Right forelimb (tissue), 1 donor: ENCODE measurements at places on chromosomes 2 and 18.

GRCh38 chr2:225559072-225559415 lies 159.5 kb downstream of the NYAP2 start:
- no peak for DNase-seq

DNA sequence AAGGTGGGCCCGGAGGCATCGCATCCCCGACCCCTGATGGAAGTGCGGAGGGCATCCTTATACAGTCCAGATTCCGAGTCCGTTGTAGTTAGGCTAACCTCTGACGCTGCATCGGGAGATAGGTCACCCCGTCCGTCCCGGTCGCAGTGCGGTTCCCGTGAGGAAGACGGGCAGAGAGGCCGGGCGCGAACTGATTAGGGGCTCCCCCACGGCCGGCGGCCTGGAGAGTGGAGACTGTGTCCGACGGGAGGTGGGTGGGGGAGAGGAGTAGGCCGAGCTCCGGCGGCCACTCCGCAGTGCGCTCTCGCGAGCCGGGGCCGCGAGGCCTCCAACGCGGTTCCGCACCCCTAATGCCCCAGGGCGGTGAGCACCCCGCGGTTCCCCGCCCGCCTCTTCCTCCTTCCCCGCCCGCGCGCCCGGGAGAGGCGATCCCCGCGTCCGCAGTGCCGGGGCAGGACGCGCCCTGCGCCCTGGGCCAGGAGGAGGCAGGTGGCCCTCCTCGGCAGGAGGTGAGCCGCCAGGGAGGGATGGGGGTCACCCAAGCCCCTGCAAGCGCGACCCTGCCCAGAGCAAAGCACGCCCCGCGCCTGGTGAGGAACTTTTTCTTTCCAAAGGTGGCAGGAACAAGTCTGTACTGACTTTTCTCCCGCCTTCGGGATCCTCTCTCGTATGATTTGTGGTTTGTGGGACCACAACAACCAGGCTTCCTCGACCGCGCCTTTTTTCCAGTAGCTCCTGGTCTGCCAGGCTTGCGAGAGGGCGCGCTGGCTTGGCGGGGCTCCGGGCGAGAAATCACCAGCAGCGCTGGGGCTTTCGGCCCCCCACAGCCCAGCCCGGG lies 1.4 kb upstream of the SP5 start:
- no peak for DNase-seq

- no peak for DNase-seq
These were observed 51.1 kb upstream of the ZNF236 start for GRCh38 chr18:76771192-76771799.

DNA sequence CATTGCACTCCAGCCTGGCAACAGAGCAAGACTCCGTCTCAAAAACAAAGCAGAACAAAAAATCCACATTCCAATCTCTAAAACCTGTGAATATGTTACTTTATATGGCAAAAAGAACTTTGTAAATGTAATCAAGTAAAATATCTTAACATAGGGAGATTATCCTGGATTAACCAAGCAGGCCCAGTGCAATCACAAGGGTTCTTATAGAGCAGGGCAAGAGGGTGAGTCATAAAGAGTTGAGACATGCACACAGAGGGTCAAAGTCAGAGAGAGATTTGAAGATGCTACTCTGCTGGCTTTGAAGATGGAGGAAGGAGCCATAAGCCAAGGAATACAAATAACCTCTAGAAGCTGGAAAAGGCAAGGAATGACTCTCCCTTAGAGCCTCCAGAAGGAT lies 60.9 kb upstream of the SLC9A2 start:
- no peak for DNase-seq

DNA sequence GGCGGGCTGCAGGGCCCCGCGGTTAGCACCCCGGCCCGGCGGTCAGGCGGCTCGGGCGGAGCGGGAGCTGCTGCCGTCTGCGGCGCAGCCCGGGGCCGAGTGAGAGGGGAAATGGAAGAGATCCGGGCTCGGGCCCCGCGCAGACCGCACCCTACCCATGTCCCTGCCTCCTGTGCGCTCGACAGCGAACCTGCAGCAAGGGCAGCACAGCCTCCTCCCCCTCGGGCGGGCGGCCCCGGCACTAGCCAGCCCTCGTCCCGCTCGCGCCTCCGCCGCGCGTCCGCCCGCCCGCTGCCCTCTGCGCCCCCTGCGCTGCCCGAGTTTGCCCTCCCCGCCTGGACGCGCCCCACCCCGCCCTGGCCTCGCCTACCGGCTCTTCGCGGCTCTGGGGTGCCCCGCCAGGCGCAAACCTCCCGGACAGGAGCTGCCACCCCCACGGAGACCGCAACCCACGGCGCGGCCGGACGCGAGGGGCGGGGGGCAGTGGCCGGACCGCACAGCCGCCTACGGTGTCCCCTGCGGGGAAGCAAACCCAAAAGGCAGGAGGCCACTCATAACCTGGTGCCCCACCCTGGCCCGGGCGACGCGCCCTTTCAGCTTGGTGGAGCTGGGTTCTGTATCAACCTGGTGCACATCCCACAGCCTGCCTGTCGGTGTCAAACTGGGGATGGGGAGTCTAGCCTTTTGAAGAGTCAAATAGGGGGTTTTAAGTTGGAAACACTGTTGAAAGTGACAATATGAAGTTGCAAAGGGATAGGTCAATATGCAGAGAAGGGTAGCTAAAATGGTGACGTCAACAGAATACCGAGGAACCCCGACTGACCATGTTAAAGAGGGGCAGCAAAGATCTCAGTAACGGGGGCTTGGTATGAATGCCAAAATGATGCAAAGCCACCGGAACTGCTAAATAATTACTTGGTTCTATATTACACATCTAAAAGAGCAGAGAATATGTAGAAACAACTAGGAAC lies at the start of gene IHH:
IHH (minus strand) TSS at position 101 of the 971 bp plus-strand sequence. CDS start 454 bp downstream, outside the sequence.
- DNase-seq: no peak

DNA sequence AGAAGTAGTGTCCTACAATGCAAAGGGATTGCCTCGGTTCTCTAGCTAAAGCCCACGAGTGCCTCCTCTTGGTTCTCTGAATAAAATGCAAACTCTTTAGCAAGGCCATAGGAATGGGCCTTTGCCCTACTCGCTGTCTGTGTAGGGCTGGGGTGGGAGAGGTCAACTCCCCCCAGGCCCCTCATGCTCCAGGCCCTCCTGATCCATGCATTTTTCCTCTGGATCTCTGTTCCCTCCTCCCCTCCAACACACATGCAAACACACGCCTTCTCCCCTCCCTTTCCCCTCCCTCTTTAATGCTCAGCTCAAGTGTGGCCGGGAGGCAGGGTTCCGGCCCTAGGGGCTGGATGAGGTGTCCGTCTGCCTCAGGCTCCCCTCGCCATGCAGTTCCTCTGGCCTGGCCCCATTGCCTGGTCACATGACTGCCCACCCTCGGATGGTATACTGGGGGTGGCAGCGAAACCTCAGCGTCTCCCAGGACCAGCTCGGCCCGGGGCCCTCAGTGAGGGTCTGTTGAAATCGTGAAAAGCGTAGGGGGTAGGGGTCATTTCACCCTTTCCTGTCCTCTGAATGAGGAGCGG lies 14.9 kb upstream of the KLF11 start:
- no peak for DNase-seq

- DNase-seq: no peak
These were observed 371.3 kb downstream of the RNF144A start for GRCh38 chr2:7288484-7288883.

GRCh38 chr18:63002305-63002704 lies 287.0 kb downstream of the PHLPP1 start:
- DNase-seq: no peak

- no peak for DNase-seq
These were observed 824.9 kb upstream of the CRIM1 start for GRCh38 chr2:35530615-35531135.

- no peak for DNase-seq
These were observed 13.1 kb downstream of the EIF4E2 start for GRCh38 chr2:232563580-232563979.

DNA sequence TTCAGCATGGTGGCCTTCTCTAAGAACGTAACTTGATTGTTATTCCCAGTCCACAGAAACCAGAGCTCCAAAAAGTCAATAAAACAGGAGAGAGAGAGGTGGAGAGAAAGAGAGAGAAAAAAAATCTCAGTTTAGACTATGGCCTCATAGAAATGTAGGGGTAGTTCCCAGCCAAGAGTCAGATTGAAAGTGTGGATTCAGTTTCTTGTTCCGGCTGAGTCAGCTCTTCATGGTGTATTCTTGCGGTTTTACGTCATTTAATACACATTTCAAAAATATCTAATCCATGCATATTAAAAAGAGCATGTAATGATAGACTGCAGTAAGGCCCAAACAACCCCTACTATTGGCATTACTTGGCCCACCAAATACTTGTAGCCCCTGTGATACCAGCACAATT lies 303.9 kb downstream of the ETAA1 start:
- no peak for DNase-seq

DNA sequence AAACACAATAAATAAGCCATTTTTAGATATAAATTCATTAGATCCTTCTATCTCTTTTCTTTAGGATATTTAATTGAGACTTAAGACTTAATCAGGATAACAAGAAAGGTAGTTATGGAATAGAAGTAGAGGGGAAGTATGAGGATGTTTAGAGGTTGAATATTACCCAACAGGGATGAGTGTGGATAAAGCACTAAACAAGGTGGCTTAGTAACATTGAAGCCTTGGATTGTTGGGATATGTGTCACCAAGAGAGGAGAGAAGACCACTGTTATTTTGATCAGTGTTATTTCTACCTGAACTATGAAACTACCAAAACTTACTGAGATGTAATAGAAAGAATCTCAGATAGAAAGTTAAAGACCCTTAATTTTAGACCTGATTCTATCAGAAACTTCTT lies 405.7 kb downstream of the PIK3C3 start:
- no peak for DNase-seq

GRCh38 chr2:217691920-217692666 lies 310.7 kb downstream of the TNS1 start:
- DNase-seq: no peak

DNA sequence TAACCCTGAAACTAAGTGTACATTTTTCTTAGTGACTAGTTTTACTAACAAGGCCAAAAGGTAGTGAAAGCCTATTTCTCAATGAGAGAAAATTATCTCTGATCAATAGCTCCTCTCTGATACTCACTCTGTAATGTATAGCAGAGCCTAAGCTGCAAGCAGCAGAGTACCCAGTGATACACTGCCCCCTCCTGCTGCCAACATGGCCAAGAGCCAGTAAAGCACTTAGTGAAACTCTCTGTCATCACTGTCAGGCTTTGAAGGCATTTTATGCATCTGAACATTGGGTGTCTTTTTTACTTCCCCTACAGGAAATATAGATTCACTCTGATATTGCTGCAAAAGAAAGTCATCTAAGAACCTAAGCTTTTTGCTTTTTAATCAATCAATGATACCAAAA lies 784.1 kb upstream of the CDH7 start:
- DNase-seq: no peak

GRCh38 chr2:182023235-182023634 lies 37.6 kb downstream of the PPP1R1C start:
- no peak for DNase-seq

- no peak for DNase-seq
These were observed 103.1 kb downstream of the L3MBTL4 start for GRCh38 chr18:6311456-6312215.

- no peak for DNase-seq
These were observed 268.4 kb downstream of the TCF4 start for GRCh38 chr18:55319459-55320193.

GRCh38 chr18:49476664-49477411 lies 10.2 kb downstream of the C18orf32 start:
- DNase-seq: no peak

GRCh38 chr2:209473930-209474419 lies 50.1 kb downstream of the MAP2 start:
- no peak for DNase-seq

DNA sequence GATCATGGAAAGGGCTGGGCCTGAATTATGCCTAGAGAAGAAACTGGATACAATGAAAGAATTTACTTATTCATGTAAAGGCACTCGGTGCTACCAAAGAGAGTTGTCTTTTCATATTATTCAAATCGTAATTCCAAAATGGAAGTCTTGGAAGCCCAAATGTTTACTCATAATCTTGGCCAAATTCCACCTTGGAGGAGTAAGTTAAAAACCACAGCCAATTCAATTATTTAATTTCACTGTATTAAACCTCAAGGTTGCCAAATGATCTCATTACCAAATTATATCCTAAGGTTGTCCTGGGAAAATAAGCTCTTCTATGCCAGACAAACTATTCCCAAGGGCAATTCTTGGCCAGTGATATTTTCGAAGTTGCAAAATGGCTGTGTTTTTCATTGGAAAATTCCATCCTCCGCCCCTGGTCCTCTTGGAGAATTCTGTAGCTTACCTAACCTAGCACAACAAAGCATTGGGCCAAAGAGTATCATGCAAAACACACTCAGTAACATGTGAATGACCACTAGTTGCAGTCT lies 11.1 kb upstream of the VPS4B start:
- no peak for DNase-seq

DNA sequence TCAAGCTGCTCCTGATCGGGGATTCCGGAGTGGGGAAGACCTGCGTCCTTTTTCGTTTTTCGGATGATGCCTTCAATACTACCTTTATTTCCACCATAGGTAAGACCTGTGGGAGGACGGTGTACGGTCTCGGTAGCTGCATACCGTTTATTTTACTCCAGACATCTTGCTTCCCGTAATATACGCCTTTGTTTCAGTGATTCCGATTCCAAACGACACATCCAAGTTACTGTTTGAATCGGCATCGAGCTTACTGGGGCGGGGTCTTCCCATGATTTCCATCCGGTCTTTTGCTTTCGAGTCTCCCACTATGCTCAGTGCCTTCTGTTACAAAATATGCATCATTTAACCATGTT lies 731 bp downstream of the RAB10 start:
- no peak for DNase-seq

DNA sequence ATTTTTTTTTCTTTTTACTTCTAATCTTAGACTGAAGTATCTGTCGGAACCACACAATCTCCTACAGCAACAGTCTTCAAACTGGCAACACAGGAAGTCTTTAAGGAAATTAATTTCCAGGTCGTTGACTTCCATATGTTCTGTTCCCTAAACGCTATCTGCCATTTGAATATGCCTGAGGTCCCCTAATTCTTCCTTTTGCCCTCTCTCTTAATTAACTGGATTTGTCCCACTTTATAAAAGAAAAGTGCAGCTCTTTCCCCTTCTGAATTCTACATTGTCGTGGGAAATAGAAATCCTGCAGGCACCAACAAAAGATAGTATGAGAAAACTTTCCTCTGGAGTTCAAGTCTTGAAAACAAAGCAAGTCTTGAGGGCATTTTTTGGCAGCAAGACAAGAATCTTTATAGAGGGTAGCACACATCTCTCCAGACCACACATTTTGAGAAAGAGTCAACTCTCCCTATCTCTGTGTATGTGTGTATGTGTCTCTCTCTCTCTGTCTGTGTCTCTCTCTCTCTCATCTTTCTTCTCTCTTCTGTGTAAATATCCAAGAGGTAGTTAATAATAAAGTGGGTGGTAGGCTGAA lies 879.8 kb downstream of the SOCS6 start:
- DNase-seq: no peak

DNA sequence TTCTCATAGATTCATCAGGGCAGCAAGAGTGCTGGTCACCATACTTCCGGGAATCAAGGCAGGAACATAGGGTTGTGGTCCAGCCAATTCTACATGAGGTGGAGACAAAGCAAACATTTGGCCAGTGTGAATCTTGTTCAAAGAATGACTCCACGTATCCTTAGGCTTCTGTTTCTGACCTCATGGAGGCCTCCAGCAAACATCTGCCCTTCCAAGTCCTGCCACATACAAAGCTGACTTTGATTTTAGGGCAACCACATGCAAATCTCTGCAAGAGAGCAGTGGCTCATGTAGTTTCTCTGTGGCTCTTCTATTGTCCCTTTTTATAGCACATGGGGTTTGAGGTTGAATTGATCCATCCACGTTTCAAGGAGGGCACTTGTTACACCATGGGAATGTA lies 132.1 kb upstream of the MMADHC start:
- no peak for DNase-seq
